ENCODE measurements at places on chromosomes 12 and 14.

- no peak for DNase-seq
Observed at GRCh38 chr12:66017736-66018135, 112.8 kb downstream of the LLPH start.

DNA sequence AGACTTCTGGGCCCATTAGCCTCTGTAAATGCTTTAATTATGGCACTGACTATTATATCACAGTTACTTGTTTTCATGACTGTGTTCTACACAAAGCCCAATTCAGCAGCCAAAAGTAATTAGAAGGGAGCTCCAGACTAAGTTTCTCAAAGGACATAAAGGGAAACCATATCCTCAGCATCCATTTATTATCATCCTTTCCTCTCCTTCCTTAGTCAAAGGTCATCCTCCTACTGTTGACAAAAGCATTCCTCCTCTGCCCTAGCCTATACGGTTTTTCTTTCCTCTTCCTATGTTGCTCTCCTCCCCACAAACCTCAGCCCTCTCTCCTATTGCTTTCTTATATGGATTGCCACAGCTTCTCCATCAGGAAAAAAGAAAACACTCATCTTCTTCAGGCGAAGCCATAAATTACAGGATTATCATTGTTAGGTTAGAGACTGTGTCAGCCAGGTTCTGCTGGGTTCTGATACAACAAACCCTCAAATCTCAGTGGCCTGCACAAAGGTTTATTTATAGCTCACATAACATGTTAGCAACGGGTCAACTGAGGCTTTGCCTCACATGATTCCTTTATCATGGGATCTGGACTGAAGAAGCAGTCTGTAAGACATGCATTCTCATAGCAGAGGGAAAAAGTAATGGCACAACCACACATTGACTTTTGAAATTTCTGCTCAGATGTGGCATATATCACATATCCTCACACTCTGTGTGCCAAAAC lies 207.2 kb downstream of the SLC5A8 start:
- no peak for DNase-seq

DNA sequence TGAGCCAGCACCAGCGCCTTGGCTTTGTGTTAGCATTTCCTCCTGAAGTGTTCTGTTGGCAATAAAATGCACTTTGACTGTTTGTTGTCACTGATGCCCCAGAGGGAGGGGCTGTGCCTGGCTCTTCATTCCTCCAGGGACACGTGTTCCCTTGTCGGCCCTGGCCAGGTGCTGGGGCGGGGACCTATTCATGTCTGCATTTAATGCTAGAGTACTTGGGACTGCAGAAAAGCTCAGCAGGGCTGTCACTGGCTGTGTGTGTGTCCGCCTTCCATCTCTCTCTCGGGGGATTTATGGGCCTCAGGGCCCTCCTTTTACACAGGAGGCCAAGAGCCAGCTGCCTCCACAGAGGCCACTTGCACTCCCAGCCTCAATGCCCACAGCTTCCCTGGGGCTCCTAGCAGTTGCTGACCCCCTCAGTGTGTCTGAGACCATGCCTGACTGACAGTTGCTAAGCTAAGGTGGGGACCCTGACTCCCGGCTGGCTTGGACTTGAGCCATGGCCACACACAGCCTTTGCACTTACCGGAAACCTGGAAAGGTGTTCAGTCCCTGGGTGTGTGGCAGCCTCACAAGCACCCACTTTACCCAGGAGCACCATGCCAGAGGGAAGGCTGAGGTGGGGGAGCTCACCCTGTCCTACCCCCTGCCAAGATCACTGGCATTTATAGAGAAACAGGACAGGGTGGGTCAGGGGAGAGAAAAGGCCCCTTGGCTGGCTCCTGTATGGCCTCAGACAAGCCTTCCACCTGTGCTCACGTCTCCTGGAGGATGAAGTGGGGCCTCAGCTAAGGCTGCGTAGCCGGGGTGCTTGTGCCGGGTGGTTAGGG lies 27.8 kb downstream of the HIP1R start:
- DNase-seq, result no peak

- no peak for DNase-seq
Observed at GRCh38 chr12:31929027-31929526, 30.1 kb upstream of the RESF1 start.

- no peak for DNase-seq
Observed at GRCh38 chr14:93984070-93984469, 7.7 kb upstream of the ASB2 start.

GRCh38 chr14:98955741-98956070 lies 316.3 kb downstream of the BCL11B start:
- no peak for DNase-seq

DNA sequence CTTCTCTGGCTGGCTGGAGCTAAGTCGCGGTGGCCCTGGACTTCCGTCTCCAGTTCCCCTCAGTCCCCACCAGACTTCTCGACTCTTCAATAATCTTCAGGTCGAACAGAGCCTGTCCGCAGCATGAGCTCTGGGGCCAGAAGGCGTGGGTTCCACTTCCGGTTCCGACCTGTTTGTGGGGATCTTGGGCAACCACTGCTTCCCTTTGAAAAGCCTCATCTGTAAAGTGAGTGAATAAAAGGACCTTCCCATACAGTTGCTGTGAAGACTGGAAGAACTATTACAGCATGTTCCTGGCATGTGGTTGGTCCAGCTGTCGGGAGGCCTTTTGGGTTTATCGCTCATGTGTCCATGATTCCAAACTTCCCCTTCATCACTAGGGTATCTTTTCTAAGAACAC lies 19.4 kb downstream of the ADGRD1 start:
- no peak for DNase-seq

- DNase-seq, result no peak
Observed at GRCh38 chr14:22803687-22803974, 11.6 kb downstream of the SLC7A7 start.

GRCh38 chr12:131402781-131403396 lies 308.0 kb upstream of the SFSWAP start:
- no peak for DNase-seq

DNA sequence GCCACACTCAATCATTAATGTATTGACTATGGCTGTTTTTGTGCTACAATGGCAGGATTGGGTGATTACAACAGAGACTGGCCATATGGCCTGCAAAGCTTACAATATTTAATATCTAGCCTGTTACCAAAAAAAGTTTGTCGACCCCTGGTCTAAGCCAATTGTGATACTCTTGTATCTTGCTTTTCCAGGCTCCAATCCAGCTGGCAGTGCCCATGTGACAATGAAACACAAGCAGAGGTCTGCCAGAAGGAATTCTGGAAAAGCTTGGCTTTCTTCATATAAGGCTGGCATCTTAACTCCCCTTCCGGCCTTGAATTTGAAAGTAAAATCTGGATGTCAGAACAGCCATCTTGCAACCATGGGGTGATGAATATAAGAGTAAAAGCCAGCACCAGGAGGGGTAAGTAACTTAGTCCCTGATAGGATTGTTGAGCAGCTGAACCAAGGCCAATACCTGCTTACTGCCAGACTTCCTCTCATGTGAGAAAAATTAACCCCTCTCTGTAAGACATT lies 458.7 kb downstream of the TMTC2 start:
- no peak for DNase-seq

DNA sequence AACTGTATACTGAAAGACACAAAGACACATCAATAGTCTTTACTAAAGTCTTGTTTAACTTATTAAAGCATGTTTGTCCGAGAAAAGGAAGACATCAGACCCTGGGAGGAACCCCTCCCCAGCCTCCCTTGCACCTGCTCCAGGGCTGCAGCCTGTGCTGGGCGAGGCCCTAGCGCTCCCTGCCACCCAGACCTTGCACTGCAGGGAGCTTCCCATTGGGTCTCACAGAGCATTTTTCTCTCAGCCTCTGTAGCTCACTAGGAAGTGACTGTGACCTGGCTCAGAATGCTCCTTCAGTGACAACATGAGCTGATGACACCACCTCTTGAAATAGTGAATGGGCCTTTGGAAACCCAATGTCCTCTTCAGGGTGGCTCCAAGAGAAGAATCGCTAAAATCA lies 461.2 kb downstream of the TMEM121 start:
- DNase-seq, result no peak

GRCh38 chr14:105419195-105420091 lies at the start of gene MTA1:
MTA1 (plus strand) TSS chr14:105419827; CDS start chr14:105420036, 209 bp downstream.
- DNase-seq, result peak; percentile 83

- no peak for DNase-seq
Observed at GRCh38 chr12:117352883-117353282, 8.5 kb downstream of the NOS1 start.

DNA sequence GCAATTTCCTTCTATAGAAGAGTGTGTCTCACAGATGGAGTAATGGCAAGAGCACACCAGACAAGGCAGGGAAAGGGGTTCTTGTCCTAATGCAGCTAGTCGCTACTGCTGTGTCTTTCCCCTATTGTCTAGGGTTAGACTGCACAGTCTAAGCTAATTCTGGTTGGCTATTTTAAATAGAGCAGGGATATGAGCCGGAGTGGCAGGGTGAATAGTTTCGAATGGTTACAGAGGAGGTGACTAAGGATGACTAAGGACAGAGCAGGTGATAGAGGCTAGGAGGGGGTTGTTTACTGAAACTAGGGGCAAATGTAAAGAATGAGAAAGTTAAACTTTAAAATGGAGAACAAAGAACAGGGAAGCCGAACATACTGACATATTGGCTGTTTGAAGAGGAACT lies 25.6 kb upstream of the CPNE8 start:
- DNase-seq, result no peak

DNA sequence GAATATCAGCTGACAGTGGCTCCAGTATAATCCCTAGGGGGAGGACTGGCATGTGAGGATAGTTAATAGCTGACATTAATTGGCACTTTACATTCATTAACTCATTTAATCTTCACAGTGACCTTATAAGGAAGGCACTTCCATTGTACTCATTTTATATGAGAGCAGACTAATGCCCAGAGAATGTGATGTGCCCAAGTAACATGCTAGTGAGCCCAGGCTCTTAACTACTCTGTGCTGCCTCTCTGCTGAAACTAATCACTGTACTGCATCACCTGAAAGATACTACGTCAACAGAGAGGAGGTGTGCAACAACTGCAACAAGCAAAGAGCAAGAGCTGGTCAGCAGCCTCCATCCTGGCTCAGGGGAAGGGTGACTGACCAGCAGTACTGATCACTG lies 40.1 kb downstream of the GALNT4 start:
- DNase-seq, result no peak

GRCh38 chr12:115857160-115857920 lies 420.2 kb downstream of the MED13L start:
- no peak for DNase-seq

DNA sequence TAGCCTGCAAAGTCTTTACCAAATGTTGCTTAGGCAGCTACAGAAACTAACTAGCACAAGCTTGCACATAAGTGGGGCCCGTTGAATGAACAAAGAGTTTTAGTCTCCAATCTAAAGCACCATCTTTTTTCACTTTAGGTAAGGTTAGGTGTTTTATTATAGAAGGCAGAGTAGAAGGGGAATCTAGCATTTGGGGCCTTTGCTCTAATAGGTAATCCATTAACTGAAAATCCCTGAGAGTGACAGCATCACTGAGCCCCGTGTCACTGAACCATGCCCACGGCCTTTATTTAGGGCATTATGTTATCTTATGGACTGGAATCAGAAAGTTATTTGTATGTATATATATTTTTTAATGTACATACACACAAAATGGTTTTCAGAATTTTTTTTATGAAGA lies 25.1 kb downstream of the CPNE8 start:
- no peak for DNase-seq

GRCh38 chr12:47997321-47997720 lies 7.0 kb downstream of the COL2A1 start:
- DNase-seq, result no peak

DNA sequence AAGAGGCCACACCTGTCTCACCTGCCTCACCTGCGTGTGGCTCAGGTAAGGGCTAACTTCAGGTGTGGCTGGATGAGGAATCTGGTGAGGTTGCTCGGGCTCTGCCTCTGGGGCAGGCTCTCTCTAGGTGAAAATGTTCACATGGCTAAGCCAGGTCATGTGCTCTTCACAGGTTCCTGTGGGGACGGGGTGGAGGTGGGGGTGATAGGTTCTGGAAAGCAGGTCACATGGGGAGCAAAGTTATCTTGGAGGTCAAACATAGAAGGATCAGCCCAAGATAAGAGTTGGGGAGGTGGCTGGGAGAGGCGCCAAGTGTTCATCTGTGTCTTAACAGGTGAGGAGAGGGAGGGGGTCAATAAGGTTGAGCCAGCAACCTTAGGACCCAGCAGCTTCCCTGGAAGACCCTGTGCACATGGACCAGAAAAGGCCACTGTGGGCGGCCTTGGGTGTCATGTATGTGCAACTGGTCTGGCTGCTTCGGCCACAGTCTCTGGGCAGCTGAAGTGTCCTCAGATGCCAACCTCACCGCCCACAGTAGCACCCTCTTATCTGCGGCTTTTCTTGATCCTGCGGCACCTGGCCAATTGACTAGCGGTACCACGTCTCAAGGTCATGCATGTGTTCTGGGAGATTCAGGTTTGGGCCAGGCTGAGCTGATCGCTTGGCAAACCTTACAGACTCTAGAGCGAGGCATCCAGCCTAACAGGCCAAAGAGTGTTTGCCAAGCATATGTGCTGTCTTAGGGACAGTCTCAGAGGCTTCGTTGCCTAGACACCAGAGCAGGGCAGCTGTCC lies 60.5 kb downstream of the CACNA1C start:
- no peak for DNase-seq

DNA sequence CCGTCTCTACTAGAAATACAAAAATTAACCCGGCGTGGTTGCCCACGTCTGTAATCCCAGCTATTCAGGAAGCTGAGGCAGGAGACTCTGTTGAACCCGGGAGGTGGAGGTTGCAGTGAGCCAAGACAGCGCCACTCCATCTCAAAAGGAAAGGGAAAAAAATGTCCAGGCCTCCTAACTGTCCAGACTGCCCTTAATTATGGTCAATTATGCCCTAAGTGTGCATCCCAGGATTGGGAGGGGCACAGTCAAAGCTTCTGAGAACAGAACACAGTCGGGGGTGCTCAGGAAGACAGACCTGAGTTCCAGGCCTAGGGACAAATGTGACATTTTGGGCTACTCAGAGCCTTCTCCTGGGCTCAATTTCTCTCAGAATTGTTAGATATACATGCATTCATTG lies 31.8 kb upstream of the SMUG1 start:
- DNase-seq, result no peak

- DNase-seq, result no peak
Observed at GRCh38 chr12:10719482-10719881, 3.6 kb downstream of the YBX3 start.

- no peak for DNase-seq
Observed at GRCh38 chr12:57098546-57098945, 9.6 kb downstream of the NAB2 start.

DNA sequence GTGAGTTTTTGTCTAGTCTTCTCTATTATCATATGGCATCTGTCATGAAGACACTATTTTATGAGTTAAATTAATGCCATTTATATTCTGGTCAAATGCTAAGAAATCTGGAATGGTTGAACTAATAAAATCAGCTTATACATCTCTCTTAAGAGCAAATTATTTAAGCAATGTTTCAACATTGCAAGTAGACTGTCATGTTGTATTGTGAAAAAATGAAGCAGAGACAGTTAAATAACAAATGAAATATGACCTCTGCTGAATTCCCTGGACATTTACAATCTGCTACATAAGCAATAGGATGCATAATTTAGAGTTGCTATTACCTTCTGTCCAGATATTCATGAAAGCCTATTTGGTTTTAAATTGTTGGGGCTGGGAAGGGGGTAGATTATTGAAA lies 30.6 kb downstream of the NAV3 start:
- no peak for DNase-seq

GRCh38 chr14:65676361-65677014 lies 264.0 kb downstream of the FUT8 start:
- no peak for DNase-seq
